Chondrocyte (in vitro differentiated cells): ENCODE measurements at places on chromosomes 6 and 20. TPM values are rescaled to one million over a fixed set of nuclear protein-coding genes. Genes with fewer than 3 reads are reported as not detected.

DNA sequence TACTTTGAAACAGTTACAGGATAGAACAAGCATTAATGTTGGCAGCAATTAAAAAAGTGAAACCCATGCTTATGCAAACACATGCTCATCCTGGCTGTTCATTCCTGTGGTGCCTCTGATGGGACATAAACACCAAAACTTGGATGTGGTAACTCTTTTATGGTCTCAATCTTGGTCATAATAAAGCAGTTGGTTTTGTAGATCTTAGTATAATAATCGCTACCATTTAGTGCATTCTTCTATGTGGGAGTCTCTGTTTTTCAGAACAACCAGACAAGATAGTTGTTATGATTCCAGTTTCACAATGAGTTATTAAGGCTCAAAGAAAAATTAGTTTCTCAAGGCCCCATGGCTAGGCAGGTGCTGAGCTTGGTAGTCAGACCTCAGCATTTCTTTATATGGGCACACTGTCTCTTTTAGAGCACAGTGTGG is 184.0 kb downstream of the UTRN start:
- DNase-seq = no peak
- no peak overlapping the region for H3K27ac ChIP-seq
- H3K36me3 ChIP-seq = peaks cover 21% of the 10 kb centered on the region
- H3K4me1 ChIP-seq = peaks cover 19% of the 10 kb centered on the region
- H3K27me3 ChIP-seq = no peaks in the 10 kb centered on the region

DNA sequence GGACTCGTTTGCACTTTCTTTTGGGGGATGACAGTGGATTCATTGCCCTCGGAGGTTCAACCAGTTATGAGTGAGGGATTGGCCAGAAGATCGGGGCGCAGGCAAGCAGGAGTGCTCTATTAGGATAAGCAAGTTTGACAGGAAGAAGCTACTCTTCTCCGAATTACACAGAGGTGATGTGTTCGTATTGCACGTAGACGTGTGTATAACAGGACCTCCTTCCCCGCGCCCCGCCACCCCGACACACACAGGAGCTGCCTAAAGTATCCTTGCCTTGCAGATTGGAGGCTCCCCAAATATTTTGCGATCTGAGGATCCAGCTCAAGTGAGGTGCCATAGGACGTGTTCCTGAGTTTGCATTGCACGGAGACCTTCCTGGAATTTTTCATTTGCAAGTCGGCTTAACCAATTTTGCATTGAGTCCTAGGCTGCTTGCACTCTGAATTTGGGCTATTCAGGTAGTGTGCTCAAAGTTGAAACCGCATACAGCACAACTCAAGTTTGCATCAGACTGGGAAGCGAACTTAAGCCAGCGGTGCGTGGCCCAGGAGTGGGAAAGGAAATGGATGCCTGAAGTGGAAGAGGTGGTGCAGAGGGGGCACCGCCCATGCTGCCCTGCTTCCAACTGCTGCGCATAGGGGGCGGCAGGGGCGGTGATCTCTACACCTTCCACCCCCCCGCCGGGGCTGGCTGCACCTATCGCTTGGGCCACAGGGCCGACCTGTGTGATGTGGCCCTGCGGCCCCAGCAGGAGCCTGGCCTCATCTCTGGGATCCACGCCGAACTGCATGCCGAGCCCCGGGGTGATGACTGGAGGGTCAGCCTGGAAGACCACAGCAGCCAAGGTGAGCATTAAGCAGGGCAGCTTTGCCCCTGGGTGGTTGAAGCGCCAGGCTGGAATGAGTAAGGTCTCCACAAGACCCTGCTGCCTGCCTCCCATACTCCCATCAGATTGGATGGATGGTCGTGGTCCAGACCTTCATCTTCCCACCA is 770 bp downstream of the TCF19 start:
- peak overlapping the region; percentile 89 for H3K4me3 ChIP-seq
- peak overlapping the region; percentile 90 for H3K27ac ChIP-seq
- peaks cover 1% of the 10 kb centered on the region for H3K36me3 ChIP-seq
- DNase-seq = no peak
- H3K4me1 ChIP-seq = peaks cover 26% of the 10 kb centered on the region

DNA sequence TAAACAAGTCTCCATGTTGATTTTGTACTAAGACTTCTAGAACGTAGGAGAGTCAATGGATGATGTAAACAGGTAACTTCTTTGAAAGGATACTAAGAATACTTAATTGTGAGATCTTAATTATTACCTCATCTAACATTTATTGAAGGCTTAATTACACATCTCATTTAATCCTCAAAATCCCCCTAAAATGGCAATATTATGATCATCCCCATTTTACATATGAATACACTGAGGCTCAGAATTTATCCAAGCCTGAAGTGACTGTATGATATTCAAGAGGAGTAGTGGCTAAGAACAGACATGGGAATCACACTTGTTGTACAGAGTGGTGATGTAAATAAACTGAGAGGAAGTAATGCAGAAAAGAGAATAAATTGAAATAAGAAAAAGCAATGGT is 22.9 kb downstream of the NOL7 start:
- H3K27ac ChIP-seq = no peak overlapping the region
- no peak overlapping the region for H3K4me3 ChIP-seq
- H3K36me3 ChIP-seq = peaks cover 23% of the 10 kb centered on the region
- no peak for DNase-seq

- no peaks in the 10 kb centered on the region for H3K36me3 ChIP-seq
- DNase-seq = no peak
- peak overlapping the region; percentile 80 for H3K4me3 ChIP-seq
- no peak overlapping the region for H3K27ac ChIP-seq
- no peaks in the 10 kb centered on the region for H3K27me3 ChIP-seq
- peaks cover 32% of the 10 kb centered on the region for H3K4me1 ChIP-seq
These were observed 1.7 kb downstream of the PREX1 start for GRCh38 chr20:48826069-48826468.

Gene TFAP2A
- 0.74 to 26.6 TPM (median 1.4 TPM) in 3 replicates for total RNA-seq
